NCI-H2171 treated with DMSO at 0.1 percent for 48 hours (cell line): ENCODE measurements at places on chromosomes 4 and X.

DNA sequence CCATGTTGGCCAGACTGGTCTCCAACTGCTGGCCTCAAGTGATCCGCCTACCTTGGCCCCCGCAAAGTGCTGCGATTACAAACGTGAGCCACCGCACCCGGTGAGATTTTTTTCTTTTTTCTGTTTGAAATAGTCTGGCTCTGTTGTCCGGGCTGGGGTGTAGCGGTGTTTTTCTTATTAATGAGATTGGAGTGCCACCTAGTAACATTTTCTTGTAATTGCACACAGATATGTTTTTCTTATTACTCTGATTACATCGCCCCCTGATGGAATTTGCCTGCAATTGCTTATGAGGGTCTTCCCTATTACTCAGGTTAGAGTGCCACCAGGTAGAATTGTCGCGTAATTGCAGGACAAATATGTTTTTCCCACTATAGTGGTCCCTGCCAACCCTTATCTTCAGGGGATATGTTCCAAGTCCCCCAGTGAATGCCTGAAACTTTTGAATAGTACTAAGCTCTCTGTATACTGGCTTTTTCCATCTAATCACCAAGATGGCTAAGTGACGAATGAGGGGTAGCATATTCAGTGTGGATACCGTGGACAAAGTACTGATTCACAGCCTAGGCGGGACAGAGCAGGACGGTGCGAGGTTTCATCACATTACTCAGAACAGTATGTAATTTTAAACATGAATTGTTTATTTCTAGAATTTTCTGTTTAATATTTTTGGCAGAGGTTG, 8.6 kb upstream of the PDHA1 start:
- DNase-seq = peak; percentile 27

DNA sequence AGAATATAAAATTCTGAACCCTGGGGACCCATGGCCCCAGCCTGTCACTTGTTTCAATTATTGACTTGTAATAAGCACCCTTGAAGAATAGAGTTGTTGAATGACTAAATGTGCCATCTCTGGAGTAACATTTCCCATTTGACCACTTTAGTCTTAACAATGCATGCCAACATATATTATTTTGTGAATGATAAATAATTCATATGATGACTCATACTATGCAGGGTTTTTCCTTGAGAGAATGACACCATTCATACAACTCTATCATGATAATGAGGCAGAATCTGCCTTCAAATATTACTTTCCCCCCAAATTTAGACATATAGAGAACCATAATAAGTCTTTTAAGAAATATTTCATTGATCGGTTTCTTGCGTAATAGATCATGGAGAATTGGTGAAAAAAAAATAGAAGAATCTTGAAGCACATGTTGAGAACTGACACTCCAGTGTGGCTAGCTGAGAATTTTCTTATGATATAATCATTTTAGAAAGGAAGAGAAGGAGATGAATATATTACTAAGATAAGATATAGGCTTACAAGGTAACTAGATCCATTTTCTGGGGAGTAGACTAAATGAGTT, 404.5 kb downstream of the GRXCR1 start:
- DNase-seq = no peak

DNA sequence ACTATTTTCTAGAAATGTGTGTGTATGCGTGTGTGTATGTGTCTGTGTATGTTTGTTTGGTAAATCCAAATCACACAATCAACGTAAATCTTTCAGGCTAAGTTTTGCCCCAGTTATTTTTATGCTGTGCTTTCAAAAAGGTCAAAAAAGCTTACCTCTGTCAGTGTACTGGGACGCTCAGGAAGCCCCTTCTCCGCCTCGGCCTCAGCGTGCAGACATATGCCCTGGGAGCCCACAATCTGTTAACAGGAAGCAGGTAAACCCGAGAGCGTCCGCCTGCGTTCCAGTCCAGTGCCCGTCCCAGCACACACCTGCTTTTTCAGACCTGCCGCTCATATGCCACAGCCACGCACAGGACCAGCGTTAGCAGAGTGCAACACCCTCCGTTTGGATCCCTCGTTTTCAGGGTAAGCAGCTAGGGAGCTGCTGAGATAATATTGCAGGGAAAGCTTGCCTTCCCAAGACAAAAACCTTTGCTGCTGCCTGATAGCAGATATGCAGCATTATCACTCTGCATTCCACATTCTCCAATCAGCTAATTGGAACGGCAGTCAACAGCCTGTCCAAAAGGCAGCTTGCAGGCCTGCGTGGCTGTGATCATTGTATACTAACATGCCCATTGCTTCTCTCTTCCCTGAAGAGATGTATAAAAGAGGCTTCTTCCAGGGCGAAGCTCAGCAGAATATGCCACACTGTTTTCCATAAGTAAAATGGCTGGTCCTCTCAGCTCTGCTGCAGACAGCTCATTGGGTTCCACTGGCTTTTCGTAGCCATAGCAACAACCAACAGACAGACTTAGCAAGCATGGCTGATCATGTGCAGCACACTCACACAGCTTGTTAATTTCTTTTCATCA, at the start of gene SORBS2:
Gene SORBS2 (minus strand): TSS at position 686 of the 856 bp plus-strand sequence. CDS start 121,623 bp downstream, outside the sequence.
- DNase-seq = peak; percentile 70

GRCh38 chr4:4420421-4420820, 33.5 kb downstream of the NSG1 start:
- DNase-seq = no peak

DNA sequence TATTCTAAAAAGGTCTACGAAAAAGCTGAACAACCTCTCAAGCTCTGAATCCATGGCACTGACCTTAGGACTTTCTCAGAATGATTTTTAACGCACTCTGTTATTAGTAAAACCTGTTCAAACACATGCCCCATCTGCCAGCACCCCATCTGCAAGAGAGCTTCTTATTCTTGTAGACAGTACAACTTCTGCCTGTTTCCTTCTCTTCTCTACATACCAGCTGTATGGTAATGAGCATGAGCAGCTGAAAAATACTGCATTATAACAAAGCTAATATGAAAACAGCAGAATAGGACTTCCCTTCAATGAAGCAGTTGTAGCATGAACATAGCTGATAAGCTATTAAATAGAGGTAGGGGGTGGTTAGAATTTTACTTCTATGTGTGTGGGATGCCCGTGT, 167.9 kb downstream of the FBXW7 start:
- DNase-seq = peak; percentile 65

DNA sequence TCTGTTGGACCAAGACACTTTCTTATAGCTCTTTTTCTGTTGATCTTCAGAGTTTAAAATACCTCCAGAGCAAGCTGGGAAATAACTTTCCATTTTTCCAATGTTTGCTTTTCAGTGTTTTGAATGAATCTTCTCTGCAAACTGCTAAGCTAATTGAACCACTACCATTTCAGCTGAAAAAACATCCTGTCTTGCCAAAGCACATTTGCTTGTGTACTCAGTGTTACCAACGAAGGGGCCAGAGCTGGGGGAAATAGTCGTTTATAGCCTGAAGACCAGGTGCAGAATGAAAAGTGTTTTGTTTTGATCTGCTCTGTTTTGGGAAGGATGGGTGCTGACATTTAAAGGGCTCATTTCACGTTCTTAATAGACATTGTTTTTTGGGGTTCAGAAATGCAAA, 88.4 kb upstream of the CLNK start:
- no peak for DNase-seq

GRCh38 chr4:63841266-63841665, 568.0 kb downstream of the TECRL start:
- DNase-seq = no peak

GRCh38 chr4:147736458-147736857, 4.6 kb downstream of the ARHGAP10 start:
- DNase-seq = no peak

- no peak for DNase-seq
Measured at GRCh38 chr4:158821228-158821971, 52.6 kb downstream of the FNIP2 start.

DNA sequence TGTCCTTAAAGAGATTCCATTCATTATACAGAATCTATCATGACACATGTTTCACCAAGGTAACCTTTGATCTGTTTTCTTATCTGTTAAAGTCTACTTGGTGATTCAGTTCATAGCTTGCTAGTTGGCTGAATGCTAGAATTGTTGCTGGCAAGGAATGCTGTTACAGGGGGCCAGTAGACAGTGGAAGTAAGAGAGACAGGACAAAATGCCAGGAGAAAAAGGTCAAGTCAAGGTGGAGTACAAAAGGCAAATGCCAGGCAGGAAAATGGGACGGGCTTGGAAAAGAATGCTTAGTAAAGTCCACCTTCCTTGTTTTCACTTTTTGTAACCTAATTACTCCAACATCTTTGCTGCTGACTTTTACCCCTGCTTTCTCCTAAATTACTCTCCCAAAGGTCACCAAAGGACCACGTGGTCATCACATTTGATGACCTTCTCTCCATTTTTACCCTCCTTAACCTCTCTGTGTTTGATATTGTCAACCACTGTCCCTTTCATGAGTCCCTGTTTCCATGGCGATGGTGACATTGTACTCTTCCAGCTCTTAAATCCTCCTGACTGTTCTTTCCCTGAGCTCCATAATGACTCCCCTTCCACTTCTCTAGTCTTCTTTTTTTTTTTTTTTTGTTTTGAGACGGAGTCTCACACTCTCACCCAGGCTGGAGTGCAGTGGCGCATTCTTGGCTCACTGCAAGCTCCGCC, 24.5 kb upstream of the TAPT1 start:
- DNase-seq = no peak

GRCh38 chr4:1039493-1040343, 28.3 kb downstream of the FGFRL1 start:
- no peak for DNase-seq

GRCh38 chr4:18934197-18934596, 912.6 kb upstream of the LCORL start:
- no peak for DNase-seq

GRCh38 chr4:88110826-88111225, 47.6 kb downstream of the ABCG2 start:
- DNase-seq = peak; percentile 16

DNA sequence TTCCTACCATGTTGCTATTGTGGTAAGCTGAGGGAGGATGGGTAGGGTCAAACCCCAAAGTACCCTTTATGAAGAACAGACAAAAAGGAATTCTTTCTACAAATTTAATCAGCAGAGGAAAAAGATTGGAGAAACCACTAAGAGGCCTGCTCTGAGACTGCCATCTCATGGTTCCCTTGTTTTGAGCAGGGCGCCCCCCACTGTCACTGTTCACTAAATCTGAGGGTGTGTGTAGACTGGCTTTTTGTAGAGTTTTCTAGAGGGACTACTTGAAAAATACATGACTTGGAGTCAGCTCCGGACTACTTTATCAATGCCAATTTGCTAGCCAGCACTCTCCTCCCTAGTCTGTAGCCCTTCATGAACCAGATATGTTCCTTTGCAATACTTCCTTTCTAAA, 324.8 kb downstream of the FRMPD4 start:
- no peak for DNase-seq

DNA sequence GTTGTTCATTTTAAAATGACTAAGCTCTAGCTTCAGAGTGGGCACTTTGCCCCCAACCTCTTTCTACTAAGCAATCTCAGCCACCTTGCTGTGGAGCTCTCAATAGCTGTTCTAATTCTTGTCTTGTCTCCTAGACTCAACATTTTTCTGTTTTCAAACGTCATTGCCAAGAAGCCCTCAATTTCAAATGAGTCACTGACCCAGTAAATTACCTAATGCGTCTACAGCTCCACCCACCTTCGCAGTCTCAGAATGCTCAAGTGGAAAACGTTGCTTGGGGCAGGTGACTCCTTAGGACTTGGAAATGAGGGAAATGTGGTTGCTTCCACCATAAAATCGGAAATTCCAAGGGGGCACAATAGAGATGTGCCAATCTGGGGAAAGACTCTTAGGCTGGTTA, 59.0 kb downstream of the ING2 start:
- no peak for DNase-seq

- DNase-seq = no peak
Measured at GRCh38 chrX:106378616-106379015, 210.5 kb downstream of the PWWP3B start.

DNA sequence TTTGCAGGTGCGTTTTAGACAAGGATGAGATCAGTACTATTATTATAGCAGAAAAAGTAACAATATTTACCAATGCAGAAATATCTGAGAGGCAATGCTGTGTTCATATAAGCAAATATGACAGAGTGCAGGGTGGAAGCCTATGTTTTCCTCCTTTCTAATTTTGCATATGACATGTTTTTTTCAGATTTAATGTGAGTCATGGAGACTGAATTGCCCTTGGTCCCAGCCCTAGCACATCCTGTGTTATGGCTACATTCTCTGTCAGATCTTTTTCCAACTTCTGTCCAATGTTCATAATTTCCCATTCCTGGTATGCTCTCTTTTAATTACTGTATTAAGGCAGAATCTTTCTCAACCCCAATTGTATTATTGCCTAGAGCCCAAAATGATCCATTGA, 165.6 kb downstream of the SLC7A11 start:
- no peak for DNase-seq

GRCh38 chr4:189809839-189810238, 130.8 kb upstream of the FRG1 start:
- no peak for DNase-seq

- no peak for DNase-seq
Measured at GRCh38 chrX:72366701-72367454, 61.2 kb upstream of the CITED1 start.

DNA sequence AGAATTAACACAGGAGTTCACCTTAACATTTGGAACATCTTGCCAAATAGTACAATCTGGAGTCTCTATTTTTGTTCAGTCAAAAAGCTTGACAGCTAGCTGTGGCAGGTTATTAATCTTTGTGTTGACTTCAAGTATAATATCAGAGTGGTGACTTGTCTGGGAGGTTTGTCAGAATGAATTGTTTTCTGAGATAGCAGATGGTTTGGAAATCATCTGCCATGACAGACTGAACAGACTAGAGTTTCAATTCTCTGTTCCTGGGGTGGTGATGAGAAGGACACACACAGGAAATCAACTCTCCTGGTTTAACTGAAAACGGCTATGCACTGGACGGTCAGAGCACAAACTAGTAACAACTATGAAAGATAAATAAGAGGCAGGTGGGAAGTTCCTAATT, 203.3 kb upstream of the EMCN start:
- peak; percentile 50 for DNase-seq

DNA sequence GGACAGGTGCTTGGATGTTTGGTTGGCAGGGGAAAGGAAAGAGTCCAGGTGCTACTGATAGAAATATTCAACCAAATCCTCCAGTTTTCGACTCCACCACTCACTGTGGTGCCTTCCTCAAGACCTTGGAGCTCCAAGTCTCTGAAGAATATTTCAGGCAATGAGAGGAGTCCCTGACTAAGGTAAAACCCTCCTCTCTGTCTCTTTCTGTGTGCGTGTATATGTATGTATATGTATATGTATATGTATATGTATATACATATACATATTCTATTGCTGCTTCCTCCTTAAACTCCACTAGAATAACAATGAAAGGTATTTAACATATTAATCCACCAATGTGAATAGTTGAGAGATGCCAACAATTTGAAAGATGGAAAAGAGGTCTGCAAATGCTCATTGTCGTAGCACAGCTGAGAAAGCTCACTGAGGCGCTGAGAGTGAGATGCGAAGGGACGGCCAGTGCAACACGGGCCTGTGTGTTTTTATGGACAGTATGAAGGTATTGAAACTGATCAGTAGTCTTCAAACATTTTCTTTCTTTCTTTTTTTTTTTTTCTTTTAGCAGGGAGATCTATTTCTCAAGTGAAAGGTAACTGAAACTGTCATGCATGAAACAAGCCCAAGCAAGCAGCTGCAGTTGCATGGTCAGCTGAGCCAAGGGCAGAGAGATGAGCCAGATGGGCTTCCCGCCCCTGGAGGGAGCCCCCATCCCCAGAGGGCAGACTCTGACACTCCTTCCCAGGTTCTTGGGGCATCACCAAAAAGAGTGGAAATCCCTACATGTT, 41.1 kb upstream of the HS3ST1 start:
- DNase-seq = peak; percentile 30
